ENCODE measurements at places on chromosomes 7 and 10.

DNA sequence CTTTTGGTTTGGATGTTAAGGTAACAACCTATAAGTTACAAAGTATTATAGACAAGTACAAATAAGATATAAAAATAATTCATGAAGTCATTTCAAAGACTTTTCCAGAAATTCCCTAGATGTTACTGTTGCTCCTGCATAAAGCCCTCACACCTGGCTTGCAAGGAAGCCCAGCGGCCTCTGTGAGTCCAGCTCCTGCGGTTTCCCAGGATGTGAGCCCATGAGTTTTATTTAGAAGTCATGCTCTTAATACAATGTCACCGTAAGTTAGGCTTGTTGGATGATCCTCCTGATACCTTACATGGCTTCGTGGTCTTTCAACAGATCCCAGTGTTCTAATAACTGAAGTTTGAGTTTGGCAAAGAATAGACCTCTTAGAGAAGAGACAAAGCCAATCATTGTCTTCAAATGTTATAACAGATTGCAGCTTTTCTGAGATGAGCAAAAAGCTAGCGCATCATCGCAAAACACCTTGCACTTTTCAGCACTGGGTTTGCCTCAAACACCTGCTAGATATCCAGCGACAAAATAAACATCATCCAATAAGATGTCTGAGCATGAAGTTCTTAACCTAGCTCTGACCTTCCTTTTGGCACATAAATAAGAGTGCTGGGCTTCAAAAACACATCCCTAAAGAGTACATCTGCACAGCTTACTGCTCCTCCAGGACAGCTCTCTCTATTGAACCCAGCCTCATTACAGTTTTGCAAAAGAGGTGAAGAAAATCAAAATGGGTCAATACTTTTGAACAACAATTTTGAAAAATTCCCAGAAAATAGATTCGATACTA is 3.6 kb downstream of the FAM171A1 start:
- no peak for DNase-seq

DNA sequence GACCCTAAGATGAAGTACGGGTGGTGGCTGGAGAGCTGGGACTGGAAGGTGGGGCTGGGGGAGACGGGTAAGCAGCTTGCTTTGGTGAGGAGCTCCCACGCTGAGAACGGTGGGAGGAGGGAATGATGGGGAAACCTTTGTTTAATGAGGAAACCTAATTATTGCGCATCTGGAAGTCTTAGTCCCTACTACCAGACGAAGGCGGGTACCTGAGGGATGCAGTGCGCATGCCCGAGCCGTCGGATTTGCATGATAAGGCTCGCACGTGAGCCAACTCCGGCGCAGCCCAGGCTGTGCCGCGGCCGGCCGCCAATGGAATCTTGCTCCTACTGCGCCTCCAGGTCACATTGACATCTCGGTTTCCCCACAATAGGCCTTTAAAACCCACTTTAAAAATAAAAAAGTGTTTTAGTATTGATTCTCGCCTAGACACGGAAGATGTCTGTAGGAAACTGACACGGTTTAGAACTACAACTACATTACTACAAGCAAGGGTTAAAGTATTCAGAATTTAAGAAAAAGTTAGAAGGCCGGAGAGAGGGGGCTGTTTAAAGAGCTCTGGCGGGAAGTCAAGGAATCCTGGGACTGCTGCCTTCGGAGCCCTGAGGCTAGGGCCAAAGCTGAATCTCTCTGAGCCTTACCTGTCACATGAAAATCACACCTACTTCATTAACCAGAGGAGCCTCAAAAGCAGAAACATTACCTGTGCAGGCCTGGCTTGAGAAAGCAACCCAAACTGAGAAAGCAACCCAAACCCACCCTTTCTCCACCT is 12.1 kb upstream of the DLX6 start:
- no peak for DNase-seq

DNA sequence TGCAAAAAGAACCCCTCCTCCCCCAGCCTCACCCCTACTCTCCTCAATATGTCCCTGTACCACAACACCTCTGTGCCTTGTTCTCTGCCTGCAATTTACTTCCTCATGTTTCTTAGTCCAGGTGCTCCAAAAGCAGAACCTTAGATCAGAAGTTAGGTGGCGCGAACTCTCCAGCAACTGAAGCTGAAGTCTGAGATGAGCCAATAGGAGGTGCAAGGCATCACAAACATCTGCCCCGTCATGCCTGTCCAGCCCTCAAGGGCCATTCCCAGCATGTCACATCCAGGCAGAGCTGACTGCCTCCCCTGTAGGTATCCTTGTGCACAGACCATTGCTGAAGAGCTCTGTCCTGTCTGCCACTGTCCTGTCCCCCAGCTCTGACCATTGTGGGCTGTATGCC is 508.8 kb downstream of the GRID1 start:
- DNase-seq = no peak

DNA sequence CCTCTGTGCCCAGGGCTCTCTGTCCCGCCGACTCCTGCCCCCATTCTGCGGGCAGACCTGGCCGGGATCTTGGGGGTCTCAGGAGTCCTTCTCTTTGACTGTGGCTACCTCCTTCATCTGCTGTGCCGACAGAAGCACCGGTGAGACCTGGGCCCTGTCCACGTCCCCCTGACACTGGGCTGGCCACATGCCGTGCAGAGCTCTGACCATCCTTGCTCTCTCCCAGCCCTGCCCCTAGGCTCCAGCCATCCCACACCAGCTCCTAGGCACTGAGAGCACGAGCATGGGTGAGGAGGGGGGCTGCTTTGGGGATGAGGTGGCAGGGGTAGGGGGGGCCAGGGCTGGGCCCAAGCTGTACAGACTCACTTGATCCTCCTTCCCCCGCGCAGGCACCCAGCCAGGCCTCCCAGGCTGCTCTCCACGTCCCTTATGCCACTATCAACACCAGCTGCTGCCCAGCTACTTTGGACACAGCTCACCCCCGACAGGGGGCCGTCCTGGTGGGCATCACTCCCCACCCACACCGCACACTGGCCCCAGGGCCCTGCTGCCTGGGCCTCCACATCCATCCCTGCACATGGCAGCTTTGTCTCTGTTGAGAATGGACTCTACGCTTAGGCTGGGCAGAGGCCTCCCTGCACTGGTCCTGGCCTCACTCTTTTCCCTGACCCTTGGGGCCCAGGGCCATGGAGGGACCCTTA is 4.8 kb upstream of the PILRB start:
- no peak for DNase-seq

- peak; percentile 82 for DNase-seq
Measured at GRCh38 chr10:96700374-96701099, 19.8 kb downstream of the PIK3AP1 start.

GRCh38 chr7:35714407-35714806 is 19.5 kb upstream of the HERPUD2 start:
- no peak for DNase-seq

DNA sequence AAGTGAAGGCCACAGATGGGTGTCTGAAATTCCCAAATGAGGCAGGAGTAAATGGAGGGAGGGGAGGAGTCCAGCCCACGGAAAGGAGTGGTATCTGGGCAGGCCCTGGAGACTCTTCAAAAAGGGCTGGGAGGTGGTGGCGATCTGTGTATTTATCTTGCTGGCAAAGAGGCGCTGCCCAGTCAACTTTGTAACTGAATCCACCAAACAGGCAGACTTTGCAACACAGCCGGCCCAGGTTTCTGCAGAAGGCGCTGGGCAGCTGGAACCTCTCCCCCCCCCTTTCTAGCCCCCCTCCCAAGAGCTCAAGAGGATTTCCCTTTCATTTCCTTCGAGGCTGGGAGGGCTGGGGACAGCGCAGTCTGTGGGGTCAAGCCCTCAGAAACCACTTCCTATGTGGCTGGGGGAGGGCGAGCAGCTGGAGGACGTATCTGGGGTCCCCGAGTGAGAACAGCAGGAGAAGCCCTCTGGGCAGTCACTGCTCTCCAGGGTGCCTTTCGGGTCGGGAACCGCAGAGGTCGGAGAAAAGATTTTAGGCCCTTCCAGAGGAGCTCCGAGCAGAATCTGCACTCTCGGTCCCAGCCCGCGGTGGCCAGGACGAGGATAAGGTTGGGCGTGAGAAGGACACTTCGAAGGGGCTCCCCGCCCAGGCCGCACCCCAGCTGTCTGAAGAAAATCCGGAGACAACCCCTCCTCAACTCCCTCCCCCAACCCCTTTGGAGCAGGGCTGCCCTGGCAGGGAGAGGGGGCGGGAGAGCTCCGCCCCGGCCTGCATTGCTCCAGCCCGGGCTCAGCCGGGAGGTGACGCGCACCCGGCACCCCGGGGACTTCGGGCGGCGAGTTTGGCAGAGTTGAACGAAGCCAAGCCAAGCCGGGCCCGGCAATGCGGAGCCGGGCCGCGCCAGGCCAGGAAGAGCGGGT is 965 bp downstream of the ZCCHC24 start:
- peak; percentile 38 for DNase-seq

- no peak for DNase-seq
Measured at GRCh38 chr10:47359626-47360418, 11.7 kb downstream of the RBP3 start.

Measured in CD4-positive, alpha-beta T cell treated with Interleukin-1 beta for 1 hour (primary cell).